ENCODE measurements at places on chromosomes 5 and 9. TPM values are rescaled to one million over a fixed set of nuclear protein-coding genes. Genes with fewer than 3 reads are reported as not detected.

DNA sequence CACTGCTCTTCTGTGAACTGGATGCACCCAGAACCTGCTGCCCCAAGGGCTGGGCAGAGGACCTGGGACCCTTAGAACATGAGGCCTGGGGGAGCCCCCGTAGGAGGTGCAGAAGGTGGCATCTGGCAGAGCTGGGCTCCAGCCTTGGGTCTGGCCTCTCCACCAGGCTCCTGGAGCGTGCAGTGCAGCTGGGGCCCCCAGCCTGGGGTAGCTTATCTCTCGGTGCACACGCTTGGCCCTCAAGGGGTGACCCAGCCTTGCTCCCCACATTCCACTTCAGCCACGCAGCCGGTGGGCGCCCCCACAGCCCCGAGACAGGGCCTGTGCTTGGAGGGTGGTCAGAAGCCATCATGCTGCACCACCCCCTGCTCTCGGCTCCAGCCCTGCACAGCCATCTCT lies 5.6 kb upstream of the NR5A1 start:
- DNase-seq: no peak
- no peak overlapping the region for H3K27ac ChIP-seq
- H3K36me3 ChIP-seq: no peaks in the 10 kb centered on the region
- H3K27me3 ChIP-seq: no peaks in the 10 kb centered on the region

DNA sequence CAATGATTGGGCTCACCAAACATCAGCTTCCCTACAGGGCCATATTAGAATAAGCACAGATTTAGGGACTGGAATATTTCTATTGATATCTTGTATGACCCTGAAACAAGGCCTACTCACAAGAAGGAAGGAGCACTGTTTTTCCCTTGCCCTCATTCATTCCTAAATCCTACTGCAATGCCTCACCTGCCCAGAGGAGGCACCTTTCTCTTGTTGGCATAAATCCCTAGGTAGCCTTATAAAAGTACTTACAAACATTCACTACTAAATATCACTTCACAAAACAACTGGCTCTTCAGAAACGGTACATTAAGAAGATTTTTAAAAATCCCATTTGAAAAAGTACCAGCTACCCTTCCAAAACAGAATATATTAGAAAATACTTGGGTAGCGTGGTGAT lies 449.4 kb downstream of the CDH18 start:
- no peaks in the 10 kb centered on the region for H3K36me3 ChIP-seq
- no peaks in the 10 kb centered on the region for H3K27me3 ChIP-seq
- H3K4me1 ChIP-seq: no peaks in the 10 kb centered on the region
- DNase-seq: no peak

- H3K4me1 ChIP-seq: peaks cover 28% of the 10 kb centered on the region
- no peak for DNase-seq
- H3K27me3 ChIP-seq: no peaks in the 10 kb centered on the region
- H3K4me3 ChIP-seq: no peak overlapping the region
Observed at GRCh38 chr9:120440791-120441190, 139.2 kb downstream of the CDK5RAP2 start.

GRCh38 chr5:77777281-77777892 lies 1.2 kb upstream of the TBCA start:
- no peak for DNase-seq
- no peak overlapping the region for H3K4me3 ChIP-seq
- no peaks in the 10 kb centered on the region for H3K27me3 ChIP-seq

ZNF454 gene
- total RNA-seq: 3.1 TPM

- H3K4me1 ChIP-seq: peaks cover 9% of the 10 kb centered on the region
- no peak overlapping the region for H3K27ac ChIP-seq
- H3K4me3 ChIP-seq: no peak overlapping the region
- no peak for DNase-seq
- peaks cover 100% of the 10 kb centered on the region for H3K36me3 ChIP-seq
Observed at GRCh38 chr9:128625391-128626146, 31.1 kb downstream of the DYNC2I2 start.

Data from upper lobe of right lung (tissue), 1 donor.